Hepatic stellate cell (primary cell): ENCODE measurements at places on chromosomes 6 and 20.

DNA sequence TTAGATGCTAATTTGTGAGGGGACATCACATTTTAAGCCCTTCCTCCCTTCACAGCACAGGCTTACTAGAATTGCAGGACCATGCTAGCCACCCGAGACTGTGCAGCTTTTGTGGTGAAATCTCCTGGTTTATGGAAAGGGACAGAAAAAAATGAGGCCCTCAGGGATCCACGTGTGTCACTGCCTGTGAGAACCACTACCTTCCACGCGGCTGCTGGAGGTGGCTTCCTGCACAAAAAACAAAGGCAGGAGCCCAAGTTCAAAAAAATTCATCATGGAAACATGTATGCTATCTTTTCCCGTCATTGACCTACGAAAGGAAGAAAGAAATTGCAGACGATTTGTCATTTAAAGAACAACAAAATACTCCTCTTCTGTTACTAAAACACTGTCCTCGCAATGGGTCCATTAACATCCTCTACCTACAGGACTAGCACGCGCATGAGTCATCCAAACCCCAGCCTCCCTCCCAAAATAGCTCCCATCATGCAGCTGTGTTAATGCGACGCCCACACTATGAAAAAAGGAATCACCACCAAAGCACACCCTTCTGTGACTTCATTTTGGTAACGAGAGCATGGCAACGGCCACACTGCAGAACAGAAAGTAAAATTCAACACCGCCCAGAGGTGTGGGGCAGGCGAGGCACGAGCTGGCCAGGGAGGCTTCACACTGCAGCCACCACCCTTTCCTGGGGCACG, 45.7 kb downstream of the RAMACL start:
- DNase-seq = no peak

DNA sequence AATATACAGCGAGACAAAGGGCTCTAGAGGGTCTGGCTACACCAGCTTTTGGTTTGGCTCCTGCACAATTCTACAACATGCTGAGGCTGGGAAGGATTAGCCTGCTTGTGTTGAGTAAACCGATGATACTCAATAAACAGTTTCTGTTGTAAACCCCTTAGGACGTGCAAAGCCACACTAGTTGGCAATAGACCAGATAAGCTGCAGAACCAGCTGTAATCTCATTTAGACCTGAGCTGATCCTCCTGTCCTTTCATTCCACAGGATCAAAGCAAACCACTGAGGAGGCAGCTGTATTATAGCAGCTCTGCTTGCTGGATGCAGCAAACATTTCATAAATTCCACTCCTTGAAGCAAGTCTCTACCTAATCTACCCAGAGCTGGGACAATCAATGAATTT, 79.7 kb downstream of the MMS22L start:
- no peak for DNase-seq

DNA sequence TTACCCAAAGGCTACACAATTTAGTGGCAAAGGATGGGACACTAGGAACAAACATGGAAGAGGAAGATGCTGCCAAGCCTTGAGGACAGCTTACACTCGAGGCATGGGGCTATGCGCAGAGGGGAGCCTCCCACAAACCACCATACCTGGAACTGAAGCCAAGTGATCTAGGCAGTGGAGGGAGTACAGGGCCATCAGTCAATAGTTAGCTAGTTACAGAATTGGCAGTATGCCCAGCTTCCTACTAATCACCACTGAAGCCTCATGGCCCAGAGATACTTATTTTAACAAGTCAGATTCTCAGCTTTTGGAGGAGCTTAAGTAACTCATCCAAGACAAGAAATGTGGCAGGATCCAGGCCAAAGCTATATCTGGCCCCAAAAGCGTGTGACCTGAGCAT, 226.6 kb upstream of the MOCS1 start:
- no peak for DNase-seq

GRCh38 chr20:57680934-57681914, 28.6 kb downstream of the PMEPA1 start:
- no peak for DNase-seq
